ENCODE measurements at places on chromosomes 6 and 20. TPM values are rescaled to one million over a fixed set of nuclear protein-coding genes. Genes with fewer than 3 reads are reported as not detected.

RFX6 gene
- not detected for total RNA-seq

ISM1 gene
- total RNA-seq: 8.4 TPM

SMOC2 gene
- total RNA-seq: 26.1 TPM

MACROD2 gene
- 17.1 TPM for total RNA-seq

SIRPA gene
- total RNA-seq: 14.5 TPM

ZSCAN16 gene
- 9.9 TPM for total RNA-seq

ITCH gene
- total RNA-seq: 65.0 TPM

WASF1 gene
- total RNA-seq: 5.9 TPM

FOXF2 gene
- total RNA-seq: 3.4 TPM

FAM50B gene
- total RNA-seq: 10.7 TPM

PXDC1 gene
- 22.9 TPM for total RNA-seq

PRDM13 gene
- not detected for total RNA-seq

SASH1 gene
- total RNA-seq: 97.2 TPM

SLC35D3 gene
- not detected for total RNA-seq

RSPO4 gene
- not detected for total RNA-seq

HSPA1L gene
- 1.7 TPM for total RNA-seq

PPP1R3G gene
- 2.9 TPM for total RNA-seq

F13A1 gene
- 61.0 TPM for total RNA-seq

TCP11 gene
- total RNA-seq: not detected

DYNLT2 gene
- 3.8 TPM for total RNA-seq

TMEM244 gene
- not detected for total RNA-seq

NKX2-4 gene
- total RNA-seq: not detected

OR2J3 gene
- total RNA-seq: not detected

CD109 gene
- 6.0 TPM for total RNA-seq

MUC22 gene
- total RNA-seq: not detected

PACSIN1 gene
- total RNA-seq: 1.9 TPM

LTB gene
- total RNA-seq: 0.42 TPM

UCKL1 gene
- total RNA-seq: 47.6 TPM

GNAS-AS1 gene
- 2.4 TPM for total RNA-seq

DLL1 gene
- total RNA-seq: 16.1 TPM

OPRM1 gene
- total RNA-seq: not detected

MATN4 gene
- total RNA-seq: not detected

KCNK5 gene
- total RNA-seq: 9.8 TPM

STMND1 gene
- not detected for total RNA-seq

EBF4 gene
- 30.3 TPM for total RNA-seq

IP6K3 gene
- 2.6 TPM for total RNA-seq

ALDH8A1 gene
- total RNA-seq: 1.3 TPM

Measured in ureter (tissue), 1 donor.